ENCODE measurements at places on chromosomes 11 and 22.

DNA sequence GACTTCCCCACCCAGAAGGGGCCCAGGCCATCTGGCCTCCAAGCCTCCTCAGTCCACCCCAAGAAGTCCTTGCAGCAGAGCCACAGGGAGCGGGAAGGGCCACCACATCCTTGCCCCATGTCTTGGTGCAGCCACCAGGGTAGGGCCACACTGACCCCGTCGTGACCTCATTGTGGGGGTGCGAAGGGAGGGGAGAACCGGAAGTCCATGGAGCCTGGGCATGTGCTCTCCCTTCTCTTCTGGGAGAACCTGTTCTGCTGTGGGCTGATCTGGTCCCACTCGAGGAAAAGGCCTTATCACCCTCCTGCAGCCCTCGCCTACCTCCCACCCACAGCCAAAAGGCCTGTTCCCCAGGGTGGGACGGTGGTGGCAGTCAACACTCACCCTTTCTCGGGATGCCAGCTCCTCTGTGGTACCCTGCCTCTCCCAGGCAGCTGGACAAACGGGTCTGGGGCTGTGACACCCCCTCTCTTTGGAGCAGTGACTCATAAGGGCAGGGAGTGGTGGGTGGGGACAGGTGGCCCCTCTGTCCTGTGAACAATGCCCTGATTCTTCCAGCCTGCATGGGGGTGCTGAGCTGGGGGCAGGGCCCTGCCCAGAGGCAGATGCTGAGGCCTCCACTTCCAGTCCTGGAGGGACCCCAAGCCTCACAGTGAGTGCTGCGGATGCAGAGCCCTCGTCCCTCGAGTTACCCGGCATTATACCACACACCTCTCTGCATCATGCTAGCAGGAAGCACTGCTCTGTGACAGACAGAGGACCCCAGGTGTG lies 14.6 kb upstream of the CTSD start:
- no peak for DNase-seq

DNA sequence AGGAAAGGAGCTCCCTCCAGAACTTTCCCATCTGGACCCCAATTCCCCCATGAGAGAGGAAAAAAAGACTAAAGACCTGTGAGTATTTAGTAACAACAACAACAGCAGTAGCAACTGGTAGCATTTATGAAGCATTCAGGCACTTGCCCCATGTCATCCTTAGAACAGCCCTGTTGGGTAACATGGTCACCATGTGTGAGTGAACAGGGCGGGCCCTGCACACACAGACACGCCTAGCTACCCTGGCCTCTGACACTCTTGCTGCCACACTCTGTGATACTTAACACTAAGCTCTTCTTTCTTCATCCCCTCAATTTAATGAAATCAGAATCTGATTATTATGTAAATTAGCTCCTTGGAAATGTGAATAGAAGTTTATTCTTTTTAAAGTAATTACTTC lies 26.1 kb upstream of the SLC25A18 start:
- no peak for DNase-seq

GRCh38 chr11:72013765-72014711 lies 15.3 kb downstream of the IL18BP start:
- no peak for DNase-seq

- DNase-seq, result no peak
These were observed 94.9 kb downstream of the SLC17A6 start for GRCh38 chr11:22433094-22433455.

GRCh38 chr22:25626624-25626990 lies 62.1 kb downstream of the GRK3 start:
- DNase-seq, result no peak

DNA sequence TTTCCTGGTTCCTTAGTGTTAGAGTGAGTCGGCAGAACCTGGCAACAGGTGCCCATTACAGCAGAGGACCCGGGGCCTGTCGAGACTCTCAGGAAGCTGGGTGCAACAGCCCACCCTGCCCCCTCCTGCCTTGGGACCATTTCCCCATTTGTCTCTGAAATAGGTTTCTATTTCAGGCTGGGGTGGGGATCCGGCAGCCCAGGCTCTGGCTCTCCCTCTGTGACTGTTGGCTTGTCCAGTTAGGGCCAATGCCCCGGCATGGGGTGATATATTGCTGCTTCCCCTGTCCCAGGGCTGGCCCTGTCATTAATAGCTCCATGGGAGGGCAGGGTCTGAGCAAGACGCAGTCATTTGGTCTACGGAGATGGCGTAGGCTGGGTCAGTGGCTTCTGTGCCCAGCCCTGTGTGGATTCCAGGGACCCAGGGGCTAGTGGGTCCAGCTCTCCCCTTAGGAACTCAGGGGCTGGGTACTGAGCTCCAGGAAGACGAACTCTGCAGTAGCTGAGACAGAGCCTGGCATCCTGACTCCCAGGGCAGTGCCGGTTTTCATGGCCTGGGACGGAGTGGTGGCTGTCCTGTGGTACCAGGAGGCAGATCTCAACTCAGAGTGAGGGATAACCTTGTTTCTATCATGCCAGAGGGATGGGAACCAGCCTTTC lies 2.7 kb downstream of the P2RY6 start:
- no peak for DNase-seq

- peak; percentile 9 for DNase-seq
These were observed 52.1 kb downstream of the STIM1 start for GRCh38 chr11:3907590-3907989.

DNA sequence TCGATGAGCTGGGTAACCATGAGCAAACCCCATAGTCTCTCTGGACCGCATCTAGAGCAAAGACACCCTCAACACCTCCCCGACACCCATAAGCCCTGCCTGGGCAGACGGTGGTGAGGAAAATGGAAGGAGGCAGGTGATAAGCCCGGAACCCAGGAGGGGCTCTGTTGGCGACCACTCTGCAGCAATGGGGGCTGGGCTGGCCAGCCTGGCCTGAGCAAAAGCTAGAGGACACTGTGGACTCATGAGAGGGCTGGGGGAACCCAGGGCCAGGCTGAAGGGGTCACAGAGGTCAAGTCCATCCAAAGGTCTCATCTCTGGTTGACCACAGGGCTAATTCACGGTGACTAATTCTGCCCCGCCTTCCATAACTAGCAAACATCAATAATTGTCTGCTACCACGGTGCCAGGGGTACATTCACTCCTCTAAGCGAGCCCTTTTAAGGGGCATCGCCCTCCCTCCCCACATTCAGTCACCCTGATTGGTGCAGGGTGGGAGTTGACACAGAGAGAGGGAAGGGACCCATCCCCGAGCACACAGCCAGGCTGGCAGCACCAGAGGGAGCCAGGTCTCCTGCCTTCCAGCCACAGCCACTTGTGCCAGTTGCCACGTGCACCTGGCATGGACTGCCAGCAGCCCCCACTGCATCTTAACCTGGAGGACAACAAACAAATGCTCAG lies 4.0 kb downstream of the PYGM start:
- no peak for DNase-seq

GRCh38 chr11:10333490-10333889 lies 28.6 kb downstream of the ADM start:
- no peak for DNase-seq

DNA sequence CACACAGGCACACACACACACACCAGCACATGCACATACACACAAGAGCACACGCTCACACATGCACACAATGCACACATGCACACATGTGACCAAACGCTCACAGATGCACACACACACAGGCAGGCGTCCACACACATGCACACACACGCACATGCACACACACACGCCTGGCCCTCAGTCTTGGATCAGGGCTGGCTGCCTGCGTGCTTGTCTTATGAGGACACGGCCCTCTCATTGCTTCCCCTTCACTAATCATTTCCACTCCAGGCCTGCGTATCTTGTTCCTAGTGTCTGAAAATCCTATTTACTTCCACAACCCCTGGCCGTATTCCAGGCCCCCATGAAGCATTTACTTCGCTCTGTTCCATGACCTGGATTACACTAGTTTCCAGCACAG lies 740.5 kb downstream of the BRD1 start:
- no peak for DNase-seq

GRCh38 chr11:88631497-88631896 lies 294.0 kb upstream of the CTSC start:
- DNase-seq, result no peak
